ENCODE measurements at places on chromosomes 6 and 20.

GRCh38 chr6:14380086-14380820 lies 262.7 kb downstream of the CD83 start:
- DNase-seq = peak; percentile 15

DNA sequence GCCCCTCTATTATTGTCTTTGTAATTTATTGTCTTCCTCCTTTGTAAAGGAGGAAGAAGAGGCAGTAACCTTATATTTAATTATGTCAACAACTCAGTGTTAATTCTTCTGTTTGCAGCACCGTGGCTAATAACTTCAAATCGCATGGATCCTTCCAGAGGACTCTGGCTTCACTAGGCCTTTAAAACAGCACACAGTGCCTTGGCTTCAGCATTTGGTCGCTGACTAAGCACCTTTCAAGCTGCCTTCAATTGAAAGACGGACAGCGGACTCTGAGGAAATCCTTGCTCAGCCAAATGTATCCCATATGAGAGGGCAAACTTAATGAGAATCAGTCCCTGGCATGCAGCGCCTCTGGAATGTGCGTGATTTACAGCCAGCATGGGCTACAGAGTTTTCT lies 64.2 kb downstream of the SGK1 start:
- no peak for DNase-seq

- DNase-seq = no peak
Observed at GRCh38 chr6:157120534-157121232, 202.6 kb downstream of the TMEM242 start.

- DNase-seq = no peak
Observed at GRCh38 chr20:20034486-20034885, 17.3 kb downstream of the NAA20 start.

DNA sequence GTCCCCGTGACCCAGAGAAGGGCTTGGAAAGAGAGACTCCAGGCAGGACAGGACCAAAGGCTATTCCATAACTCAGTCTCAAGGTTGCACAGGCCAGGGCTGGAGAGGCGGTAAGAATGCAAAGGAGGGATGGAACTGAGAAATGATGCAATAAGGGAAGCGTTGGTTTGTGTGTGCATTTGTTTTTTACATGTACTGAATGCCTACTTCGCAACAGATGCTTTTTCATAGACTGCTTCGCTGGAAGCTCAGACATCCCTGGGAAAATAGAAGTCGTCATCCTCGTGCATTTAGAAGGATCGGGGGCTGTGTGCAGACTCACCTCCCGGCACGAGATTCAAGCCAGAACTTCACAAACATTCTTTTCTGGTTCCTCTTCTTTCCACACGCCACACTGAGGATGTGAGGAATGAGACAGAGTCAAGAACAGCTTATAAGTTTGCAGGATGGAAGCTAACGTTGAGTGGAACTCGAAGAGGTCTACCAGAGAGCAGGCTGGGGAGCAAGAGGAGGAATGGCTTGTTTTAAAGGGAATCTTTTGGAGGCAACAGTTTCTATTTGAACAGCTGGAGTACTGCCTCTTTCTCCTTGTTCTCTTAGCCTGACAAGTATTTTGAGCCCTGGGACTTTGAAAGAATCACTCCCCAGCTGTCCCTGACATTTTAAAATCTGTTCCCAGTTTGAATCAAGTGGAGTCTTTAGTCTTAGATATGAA lies 19.3 kb upstream of the LY86 start:
- no peak for DNase-seq

DNA sequence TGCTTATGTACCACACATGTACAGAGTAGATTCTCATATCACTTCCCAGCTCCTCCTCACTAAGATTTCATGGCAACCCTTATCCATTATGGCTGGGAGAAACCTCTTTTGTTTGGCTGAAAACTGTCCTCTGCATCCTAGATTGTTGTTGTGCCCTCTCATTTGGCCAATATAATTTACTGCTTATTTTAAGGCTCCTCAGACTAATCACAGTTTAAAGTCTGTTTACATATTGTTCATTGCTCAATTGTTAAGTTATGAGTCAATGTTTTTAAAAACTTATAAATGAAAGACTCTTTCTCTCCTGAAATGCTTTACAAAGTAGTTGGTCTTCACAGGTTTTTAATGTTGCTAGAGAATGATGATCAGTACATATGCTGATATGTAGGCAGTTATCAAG lies 57.3 kb downstream of the FAM83B start:
- DNase-seq = no peak

- DNase-seq = no peak
Observed at GRCh38 chr20:4811257-4811656, 89.5 kb downstream of the PRND start.

DNA sequence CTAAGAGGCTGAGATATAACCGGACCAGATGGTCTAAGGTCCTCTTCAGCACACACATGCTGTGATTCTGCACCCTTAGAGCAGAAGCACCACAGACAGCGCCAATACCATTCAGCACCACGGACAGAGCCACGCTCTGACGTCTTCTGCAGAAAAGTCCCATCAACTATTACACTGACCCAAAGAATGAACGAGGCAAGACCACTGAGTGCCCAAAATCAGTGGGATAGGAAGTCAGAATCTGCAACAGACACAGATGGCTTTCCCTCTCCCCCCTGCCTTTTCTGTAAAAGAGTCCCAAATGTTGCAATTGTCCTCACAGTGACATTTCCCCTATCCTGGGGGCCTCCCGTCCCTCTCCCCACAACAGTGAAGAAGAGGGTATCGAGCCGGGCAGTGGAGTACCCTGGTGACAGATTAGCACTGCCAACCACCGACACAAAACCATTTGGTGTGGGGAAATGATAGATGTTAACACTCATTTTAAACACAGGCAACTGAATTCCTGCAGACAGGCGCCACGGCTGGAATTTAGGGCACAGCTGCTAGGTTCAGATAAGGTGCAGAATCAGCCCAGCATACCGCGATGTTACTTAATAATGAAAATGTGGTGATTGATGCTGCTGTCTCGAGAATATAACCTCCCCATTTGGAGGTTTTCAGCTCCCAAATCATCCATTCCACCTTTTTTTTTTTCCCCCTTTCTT lies 66.6 kb upstream of the CTNNBL1 start:
- peak; percentile 82 for DNase-seq

DNA sequence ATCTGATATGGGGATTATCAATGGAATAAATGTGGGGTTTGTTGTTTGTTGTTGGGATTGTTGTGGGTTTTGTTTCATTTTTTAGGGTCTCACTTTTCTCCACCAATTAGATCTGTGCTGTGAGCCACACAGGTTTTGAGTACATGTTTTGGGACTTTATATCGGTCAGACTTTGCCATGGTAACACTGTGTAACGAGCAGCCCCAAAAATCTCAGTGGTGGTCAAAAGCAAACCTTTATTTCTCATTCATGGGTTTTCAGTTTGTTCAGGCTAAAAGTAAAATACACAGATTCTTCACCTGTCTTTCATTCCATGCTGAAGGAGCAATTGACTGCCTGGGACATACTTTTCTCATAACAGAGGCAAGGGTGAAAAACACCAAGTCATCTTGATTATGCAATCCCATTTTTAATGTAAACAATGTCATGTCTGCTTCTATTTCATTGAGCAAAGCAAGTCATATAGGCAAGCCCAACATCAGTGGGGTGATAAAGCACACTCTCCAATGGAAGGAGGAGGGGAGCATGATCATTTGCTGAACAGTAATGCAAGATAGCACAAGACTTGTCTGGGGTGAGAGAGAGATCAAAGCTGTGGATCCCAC lies 101.1 kb upstream of the PLCB4 start:
- no peak for DNase-seq

DNA sequence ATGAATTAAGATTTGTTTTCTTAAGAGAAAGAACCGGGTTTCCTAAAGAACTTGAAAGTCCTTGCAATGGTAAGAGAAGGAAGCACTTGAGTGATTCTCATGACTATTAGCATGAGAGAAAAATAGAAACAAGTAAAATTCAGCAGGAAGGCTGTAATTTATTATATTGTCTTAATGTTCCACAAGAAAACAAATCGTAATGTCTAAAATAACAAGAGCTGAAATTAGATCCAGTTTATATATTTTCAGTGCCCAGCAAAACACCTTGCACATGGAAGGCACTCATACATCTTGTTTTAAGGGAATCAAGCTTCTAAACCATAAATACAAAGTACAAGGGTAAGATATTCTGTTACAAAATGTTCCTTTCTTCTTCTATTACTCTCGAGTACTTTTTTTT lies 229.4 kb upstream of the PLN start:
- DNase-seq = no peak

DNA sequence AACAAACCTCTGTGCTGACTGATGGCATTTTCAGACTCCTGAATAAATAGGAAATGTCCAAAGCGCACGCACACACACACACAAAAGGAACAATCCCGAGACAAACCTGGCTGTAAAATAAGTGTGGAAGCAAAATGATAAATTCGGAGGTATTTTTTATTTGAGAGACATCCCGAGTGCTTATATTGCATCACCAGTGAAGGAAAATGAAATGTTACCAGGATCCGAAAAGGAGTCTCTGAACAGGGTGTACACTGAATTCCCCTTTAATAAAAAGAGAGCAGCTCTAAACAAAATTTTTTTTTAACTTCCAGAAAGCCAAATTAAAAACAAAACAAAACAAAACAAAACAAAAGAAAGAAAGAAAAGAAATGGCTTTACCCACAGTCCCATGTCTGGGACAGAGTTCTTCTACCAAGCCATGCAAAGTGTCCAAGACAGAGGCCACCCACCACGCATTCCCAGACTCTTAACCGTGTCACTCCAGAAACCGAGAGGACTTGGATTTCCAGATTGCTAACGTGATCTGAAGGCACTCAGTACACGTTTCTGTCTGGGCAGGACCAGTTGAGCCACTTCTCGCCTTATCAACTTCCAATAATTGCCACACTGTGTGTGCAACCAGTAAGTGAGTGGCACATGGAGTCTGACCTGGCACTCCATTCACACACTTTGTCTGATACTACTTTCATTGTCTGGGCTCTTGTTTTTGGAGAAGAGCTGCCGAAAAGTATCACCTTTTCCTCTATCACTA lies 817 bp downstream of the ME1 start:
- peak; percentile 76 for DNase-seq

DNA sequence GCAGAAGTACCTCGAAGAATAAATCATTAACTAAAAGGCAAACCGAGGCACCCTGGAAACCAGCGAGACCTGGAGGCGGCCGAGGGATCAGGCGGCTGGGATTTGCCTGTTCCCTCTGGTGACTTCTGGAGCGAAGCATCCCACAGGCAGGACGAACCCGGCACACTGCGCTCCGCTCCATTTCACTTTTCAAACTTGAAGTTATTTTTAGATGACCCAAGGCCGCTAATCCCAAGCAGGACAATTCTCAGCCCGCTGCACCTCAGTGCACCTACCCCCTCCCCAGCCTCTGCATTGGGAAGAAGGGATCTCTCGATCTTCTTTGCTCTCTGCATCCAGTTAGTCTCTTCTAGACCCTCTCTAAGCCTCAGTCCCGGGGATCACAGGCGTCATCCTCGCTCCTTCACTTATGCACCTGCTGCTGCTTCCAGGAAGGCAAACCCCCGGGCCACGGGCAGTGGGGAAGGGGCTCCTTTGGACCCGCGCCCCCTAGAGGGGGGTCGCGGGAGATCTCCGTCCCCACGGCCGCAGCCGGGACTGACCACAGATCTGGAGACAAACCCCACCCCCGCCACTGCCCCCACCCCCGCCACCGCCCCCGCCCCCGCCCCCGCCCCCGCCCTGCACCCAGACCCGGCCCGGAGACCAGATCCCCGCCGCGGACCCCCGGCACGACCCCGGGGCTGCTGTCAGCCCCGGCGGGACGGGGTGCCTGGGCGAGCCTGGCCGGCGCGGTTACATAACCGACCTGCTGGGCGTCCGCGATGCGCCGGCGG lies 636 bp downstream of the RCAN2 start:
- DNase-seq = peak; percentile 26
